Activated CD4-positive, CD25-positive, alpha-beta regulatory T cell (primary cell): ENCODE measurements at places on chromosomes 5 and 9.

- no peak for DNase-seq
Observed at GRCh38 chr5:109868737-109869136, 179.0 kb downstream of the MAN2A1 start.

- DNase-seq = no peak
Observed at GRCh38 chr5:142263346-142263745, 61.5 kb downstream of the SPRY4 start.

DNA sequence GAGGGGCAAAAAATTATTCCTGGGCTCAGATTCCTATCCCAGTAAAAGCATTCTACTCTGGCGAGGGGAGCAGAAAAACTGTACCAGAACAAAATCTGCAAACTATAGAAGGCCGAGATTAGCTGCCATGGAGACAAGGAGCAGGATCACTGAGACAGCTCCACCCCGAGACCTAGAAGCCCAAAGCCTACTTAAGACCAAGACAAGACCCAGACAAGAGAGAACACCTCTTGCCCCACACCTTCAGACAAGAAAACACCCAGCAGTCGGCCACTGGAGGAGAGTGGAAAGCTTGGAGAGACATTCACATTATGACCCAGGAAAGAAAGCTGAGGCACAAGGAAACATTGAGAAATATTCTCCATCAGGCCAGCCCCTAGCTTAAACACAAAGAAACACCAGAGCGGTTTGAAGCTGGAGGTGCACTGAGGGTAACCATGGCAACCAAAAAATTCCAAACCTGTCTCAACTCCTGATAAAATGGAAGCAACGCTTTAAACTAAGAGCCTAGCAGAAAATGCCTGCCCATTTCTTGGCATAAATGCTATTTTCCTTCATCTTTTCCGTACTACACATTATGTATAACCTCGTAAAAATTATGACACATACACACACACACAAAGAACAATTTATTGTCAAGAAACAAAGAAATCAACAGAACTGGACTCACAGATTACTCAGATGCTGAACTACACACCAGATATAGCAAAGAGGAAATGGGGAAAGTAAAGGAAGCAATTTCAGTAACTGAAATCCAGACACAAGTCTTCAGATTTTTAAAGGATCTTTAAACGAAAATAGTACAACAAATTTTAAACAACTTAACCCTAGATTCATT lies 53.8 kb upstream of the FTMT start:
- no peak for DNase-seq

- DNase-seq = no peak
Observed at GRCh38 chr5:180423598-180423997, 70.5 kb upstream of the GFPT2 start.

- no peak for DNase-seq
Observed at GRCh38 chr9:22913026-22913425, 466.4 kb downstream of the DMRTA1 start.

DNA sequence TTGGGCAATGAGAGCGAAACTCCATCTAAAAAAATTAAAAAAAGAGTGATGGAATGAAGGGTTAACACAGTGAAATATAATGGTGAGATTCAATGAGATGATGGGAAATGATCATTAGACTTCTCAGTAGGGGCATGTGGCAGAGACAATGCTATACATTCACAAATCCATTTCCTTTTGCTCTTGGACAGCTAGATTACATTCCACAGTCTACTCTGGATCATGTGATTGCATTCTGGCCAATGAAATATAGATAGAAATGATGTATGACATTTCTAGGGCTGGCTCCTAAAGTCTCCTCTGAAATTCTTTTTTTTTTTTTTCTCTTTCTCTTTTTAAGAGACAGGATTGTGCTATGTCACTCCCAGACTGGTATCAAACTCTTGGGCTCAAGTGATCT lies 3.8 kb upstream of the GALT start:
- DNase-seq = no peak
